ENCODE measurements at places on chromosomes 1 and 21. TPM values are rescaled to one million over a fixed set of nuclear protein-coding genes. Genes with fewer than 3 reads are reported as not detected.

USP48 gene
- total RNA-seq: 25.4 TPM

ATP1A2 gene
- 41.2 TPM for total RNA-seq

CNIH4 gene
- total RNA-seq: 35.3 TPM

FABP3 gene
- 1.0 TPM for total RNA-seq

TNNI3K gene
- not detected for total RNA-seq

DNA sequence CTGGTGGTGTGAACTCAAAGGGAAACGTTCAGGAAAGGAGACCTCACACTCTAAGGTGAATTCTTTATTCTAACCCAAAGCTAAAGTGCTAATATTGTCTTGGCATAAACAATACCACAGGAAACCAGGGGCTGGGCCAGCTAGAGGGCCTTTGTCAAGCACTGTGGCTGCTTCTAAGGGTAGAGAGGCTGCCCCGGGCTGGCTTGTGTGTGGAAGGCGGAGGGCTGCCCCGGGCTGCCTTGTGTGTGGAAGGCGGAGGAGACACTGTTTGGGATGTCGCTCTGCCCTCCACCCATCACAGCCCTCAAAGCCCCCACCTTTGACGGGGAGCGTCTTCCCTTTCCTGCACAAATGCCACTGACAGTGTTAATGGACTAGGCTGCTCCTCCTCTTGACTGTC is 216.8 kb downstream of the TOMM20 start:
- DNase-seq: no peak

DNA sequence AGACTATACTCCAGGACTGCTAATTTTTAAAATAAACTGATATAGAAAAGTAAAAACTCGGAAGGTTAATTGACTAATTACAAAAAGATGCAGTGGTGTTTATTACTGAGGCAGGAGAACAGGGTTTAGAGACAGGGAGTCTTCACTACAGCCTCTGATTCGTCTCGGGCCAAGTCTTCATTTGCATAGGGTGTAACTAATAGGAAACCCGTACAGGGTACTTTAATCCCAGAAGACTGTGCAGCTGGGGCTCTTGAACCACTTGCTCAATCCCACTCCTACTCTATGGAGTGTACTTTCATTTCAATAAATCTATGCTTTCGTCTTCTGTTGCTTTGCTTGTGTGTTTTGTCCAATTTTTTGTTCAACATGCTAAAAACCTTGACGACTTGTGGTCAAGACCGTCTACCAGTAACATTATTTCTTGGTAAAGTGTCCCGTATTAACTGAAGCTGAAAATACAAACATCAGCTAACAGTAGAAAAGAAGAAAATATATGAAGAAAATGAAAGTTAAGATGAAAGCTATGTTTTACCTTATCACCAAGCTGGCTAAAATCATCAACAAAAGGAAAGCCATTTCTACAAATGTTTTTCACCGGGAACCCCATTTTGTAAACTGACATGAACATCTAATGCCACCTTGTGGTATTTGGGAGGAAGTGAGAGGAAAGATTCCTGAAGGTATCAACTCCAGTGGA is 8.0 kb downstream of the SDHB start:
- DNase-seq: no peak

DNA sequence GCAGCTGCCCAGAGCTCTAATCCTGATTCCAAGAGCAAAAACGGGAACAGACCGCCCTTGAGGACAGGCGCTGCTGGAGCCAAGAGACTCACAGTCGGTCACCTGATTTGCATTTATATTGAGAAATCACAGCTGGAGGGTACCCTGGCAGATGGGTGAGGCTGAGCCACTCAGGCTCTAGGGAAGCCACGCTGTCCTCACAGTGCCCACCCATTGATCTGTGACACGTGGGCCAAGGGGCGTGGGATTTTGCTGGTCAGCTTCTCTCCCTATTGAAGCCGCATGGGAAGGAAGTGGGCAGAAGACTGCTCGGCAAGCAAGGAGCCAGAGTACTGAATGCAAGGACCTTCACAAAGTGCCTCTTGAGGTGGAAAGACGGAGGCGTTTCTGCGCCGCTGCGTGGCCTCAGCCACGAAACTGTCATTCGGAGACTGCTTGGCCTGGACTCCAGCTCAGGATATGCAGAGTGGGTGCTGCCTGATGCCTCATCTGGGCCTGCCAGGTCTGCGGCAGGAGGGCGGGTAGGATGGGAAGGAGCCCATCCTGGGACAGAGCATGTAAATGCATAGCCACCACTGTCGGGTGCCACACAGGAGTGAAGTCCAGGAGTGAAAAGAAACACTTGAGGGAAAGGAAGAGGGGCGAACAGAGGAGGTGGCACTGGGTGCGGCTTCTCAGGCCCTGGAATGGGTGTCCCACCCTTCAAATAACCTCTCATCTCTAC is 139.8 kb downstream of the PGBD5 start:
- peak; percentile 13 for DNase-seq
